ENCODE measurements at places on chromosomes 5 and 9.

DNA sequence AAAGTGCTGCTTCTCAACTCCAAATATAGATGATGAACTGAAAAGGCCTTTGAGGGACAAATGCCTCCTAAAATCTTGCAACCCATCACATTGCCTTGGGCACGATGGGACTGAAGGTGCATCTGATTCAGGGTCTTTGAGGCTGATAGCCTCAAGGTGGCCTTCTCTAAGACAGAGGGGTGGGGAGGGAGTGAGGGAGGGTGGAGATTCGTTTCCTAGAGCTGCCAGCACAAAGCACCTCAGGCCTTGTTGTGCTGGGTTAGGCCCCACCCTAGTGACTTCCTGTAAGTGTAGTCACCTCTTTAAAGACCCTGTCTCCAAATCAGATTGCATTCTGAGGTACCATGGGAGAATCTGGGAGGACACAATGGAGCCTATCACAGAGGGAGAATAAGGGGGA is 57.1 kb downstream of the BARX1 start:
- no peak for DNase-seq

DNA sequence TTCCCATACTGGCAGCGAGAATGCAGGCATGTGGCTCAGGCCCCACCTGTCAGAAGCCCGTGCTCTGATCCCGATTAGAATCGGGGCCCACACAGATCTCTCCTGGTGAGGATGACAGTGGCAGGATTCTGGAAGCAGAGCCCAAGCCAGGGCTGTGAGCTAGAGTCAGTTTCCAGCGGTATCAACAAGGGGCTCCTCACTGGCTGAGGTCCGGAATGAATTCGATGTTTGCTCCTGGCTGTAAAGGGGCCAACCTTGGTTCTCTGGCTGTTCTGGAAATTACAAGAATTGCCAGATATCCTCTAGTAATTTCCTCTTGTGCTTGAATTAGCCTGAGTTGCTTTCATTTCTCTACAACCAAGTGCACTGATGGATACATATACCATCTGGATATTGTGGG is 129.1 kb upstream of the SPRY4 start:
- no peak for DNase-seq

GRCh38 chr9:16442622-16443021 is 427.8 kb downstream of the BNC2 start:
- DNase-seq: no peak

DNA sequence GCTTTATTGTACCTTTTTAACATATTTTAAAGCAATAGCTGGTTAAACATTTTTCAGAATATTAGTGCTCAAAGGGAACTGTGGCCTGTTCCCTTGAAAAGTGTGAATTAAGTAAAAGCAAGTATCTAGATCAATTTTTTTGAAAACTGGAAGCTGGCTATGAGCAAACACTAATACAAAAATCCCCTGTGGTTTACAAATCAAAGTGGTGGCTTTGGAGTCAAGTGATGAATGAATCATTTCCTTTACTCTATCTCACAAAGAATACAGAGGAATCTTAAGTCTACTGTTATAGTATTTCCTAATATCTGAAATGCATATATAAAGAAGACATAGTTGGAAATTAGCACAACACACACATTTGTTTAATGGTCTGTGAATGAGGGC is 212.4 kb upstream of the C9orf72 start:
- DNase-seq: no peak

GRCh38 chr5:157593052-157593757 is 17.6 kb upstream of the ADAM19 start:
- peak; percentile 40 for DNase-seq

DNA sequence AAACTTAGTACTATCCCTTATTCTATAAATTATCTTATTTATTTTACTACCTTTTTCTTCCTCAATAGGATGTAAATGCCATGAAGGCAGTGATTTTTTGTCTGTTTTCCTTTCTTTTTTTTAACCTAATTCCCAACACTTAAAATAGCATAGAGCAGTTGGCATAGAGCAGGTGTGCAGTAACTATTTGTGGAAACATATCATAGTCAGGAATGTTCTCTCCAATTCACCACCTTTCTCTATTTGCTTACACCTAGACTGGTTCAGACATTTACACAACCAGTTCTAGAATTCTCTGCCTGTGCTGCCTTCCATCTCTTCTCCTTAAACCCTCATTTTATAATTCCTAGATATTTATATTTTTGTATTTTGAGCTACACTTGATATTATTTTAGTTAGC is 49.6 kb downstream of the IL31RA start:
- no peak for DNase-seq

- no peak for DNase-seq
Observed at GRCh38 chr5:157710882-157711281, 20.3 kb upstream of the THG1L start.

DNA sequence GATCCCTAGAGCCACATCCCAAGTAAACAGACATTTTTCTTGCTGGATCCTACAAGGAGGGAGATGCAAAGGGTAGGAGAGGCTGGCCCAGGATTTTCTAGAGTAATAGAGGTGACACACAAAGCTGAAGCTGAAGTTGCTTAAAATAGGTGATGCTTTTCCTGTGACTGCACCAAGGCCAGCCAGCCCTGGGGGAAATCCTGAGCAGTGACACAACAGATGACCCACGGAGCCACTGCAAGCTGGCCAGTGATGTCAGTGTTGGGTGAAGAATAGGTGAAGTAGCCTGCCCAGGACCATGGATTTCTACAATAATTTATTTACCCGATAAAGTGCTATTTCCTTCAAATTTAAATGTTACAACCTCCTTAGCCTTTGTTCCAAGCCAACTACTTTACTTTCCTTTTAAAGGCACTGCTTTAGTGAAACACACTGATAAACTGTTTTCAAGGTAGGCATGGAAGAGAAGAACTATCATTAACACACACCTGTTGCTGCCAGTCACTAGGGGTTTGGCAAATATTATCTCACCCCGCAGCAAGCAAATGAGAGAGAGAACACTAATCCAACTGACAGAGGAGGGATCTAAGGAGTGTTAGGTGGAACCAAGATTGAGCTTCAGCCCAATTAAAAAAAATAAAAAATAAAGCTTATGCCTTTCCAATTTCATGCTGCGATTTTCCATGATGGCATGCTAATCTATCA is 123.5 kb downstream of the CTNND2 start:
- no peak for DNase-seq

DNA sequence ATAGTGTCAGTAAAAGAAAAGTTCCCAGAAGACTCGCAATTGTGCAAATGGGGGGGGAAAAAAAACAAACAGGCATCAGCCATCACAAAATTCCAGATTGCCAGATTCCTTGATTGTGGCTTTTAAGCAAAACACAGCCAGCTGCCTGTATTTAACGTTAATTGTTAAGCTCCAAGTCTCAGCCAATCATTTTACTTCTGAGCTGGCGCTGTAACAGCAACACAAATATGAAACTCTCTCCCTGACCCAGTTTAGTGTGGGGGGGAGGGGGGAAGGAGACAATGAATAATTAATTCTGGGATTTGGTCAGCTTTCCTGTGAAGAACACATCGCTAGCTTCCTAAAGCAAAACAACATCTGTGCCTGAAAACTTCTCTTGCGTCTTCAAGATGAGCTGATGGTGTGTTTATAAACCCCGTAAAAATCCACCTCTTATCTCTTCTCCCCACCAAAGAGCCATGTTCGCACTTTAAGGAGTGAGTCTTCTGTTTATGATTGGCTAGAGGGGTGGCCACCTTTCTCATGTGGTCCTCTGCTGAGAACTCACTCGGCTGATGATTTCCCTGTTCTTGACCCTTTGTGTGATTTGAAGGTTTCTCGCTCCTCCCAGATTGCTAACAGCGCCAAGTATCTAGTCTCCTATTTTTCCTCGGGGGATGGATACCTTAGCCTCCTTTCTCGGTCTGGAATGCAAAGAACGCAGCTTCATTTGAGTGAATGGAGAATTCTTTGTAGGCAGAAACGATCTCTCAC is 160.2 kb upstream of the DAPK1 start:
- DNase-seq: no peak

DNA sequence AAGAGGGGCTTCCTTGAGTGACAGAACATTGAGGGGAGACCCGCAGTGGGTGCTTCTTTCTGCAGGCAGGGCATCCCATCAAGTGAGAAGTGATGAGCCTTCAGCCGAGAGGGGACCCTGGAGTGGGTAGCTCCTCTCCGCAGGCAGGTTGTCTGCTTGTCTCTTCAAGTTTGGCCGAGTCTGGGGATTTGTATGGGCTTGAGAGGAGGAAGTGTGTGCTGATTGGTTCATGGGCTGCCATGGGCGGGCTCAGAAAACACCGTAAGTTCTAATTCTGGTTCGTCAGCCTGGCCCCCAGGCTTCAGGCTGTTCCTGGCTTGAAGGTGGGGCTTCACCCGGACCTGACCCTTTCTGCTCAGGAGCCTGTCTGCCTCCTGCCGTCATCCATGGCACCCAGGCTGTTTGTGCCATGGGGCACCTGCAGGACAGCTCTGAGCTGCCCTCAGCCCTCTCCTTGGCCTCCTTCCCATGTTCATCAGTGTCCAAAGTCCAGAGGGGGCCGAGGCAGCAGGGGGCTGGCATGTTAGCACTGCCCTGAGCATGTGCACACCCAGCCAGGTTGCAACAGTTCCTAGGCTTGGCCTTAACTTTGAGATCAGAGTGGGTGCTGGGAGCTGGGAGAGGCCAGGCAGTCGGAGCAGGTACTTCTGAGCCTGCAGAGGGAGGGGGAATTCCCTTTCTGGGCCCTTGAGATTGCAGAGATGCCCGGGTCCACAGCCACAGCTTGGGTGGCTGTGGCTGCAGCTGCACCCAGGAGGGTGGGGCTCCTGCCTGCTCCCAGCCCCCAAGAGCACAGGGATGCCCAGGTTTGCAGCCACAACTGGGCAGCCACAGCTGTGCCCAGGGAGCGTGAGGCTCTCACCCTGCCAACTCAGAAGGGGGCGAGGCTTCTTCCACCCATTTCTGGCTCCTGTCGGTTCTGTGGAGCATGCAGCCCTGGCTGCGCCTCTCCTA is 13.5 kb upstream of the DHFR start:
- DNase-seq: no peak

- no peak for DNase-seq
Observed at GRCh38 chr9:94178927-94179326, 80.2 kb upstream of the ZNF169 start.

DNA sequence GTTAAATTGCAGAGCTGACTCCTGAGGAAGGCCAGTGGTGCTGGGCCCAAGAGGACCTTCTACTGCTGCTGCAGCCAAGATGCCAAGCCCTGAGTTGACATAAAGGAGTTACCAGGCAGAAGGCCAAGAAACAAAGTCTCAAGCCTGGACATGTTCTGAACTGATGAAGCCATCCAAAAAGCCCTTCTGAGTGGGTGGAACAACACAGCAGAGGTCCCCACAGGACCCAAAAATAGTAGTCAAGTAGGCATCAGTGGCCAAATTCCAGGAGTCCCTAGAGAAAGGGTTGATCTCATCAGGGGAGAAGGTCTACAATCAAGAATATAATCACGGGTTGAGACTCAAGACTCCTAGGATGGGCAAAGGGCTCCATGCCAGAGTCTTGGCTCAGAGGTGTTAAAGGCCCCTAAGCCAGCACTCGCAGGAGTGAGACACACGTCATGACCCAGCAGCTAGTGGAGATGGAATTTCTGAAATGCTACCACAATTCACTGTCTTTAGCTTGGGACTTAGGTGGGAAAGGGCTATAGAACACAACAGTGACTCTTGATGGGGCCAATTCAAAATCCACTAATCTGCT is 119.7 kb downstream of the FANCC start:
- no peak for DNase-seq

DNA sequence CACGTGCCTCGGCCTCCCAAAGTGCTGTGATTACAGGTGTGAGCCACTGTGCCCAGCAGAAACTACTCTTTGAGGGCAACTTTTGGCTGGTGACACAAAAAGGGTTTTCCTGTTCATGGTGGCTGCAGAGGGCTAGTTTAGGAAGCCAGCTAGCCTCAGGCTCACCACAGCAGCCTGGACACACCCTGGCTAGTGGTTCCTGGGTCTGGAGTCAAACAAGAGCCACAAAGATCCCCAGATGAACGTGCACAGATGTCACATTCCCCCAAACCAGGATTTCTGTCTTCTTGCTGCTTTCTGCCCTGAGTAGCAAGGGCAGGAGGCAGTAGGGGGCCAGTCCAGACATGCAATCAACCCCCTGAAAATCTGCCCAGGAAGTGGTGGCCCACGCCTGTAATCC is 6.8 kb downstream of the HBEGF start:
- no peak for DNase-seq

GRCh38 chr5:109192555-109193281 is 217.1 kb downstream of the PJA2 start:
- DNase-seq: no peak

GRCh38 chr5:131773805-131774204 is 23.0 kb downstream of the FNIP1 start:
- peak; percentile 47 for DNase-seq

GRCh38 chr5:67341478-67341877 is 144.9 kb upstream of the CD180 start:
- DNase-seq: no peak

GRCh38 chr9:79705704-79706103 is 133.9 kb downstream of the TLE4 start:
- no peak for DNase-seq

- peak; percentile 35 for DNase-seq
Observed at GRCh38 chr5:170338933-170339779, 41.6 kb upstream of the LCP2 start.

GRCh38 chr5:134479839-134480238 is 45.6 kb upstream of the JADE2 start:
- DNase-seq: no peak

DNA sequence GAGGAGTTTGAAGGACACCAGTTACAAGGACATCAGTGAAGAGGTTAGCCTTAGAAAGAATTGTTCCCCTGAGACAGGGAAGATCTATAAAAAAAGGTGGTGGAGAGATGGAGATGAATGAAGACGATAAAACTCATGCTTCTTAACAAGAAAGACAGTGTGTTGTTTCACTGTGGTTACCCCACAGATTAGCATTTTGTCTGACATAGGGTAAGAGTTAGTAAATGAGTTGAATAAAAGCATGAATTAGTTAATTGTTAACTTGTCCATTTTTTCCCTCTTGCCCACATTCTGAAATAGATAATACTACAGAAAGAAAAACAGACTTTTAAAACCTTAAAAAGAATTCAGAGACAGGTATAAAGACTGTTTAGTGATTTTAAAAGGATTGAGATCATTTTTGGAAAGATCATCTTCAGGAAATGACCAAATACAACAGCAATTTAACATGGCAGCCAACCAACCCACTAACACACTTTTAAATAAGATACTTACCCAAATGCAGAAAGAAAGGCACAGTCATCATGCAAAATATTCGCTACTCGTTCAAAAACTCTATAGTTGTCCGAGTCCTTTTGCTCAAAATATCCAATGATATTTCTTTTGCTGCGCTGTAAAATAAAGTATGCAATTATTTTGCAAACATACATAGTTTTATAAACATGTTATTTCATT is 78.5 kb downstream of the ERP44 start:
- no peak for DNase-seq

DNA sequence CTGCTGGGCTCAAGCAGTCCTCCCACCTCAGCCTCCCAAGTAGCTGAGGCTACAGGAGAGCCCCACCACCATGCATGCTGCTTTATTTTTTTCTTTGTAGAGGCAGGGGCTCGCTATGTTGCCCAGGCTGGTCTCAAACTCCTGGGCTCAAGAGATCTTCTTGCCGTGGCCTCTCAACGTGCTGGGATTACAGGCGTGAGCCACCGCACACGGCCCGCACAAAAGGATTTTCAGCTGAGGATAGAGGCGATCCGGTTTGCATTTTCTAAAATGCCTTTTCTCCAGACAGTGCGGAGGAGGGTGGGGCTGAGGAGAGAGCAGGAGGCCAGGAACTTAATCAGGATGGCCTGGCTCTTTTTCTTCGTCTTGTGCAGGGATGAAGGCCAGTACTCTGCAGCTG is 6.9 kb downstream of the HRH2 start:
- no peak for DNase-seq

GRCh38 chr9:130306823-130307666 is 41.5 kb downstream of the HMCN2 start:
- no peak for DNase-seq

Data from common myeloid progenitor, CD34-positive (primary cell).